ENCODE measurements at places on chromosomes 2 and 18.

GRCh38 chr18:44090453-44090852 is 590.2 kb upstream of the SETBP1 start:
- no peak for DNase-seq

DNA sequence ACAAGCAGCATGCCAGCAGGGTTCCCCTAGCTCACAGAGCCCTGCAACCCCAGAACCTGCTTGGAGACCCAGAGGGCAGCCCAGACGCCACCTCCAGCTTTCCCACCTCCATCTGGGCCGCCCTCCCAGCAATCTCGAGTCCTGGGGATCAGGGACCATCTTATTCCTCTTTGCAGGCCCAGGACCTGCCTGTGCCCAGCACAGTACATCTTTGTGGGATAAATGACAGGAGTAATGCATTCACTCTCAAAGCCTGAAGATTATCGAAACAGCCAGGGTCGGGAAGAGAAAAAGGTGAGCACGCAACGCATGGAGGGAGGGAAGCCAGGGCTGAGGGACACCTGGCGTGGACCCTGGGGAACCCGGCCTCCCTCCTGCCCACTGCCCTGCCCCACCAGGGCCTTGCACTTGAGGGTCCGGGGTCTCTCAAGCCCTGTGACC is 144.1 kb downstream of the NDUFA10 start:
- no peak for DNase-seq

- DNase-seq = no peak
These were observed 654.6 kb upstream of the LINC00305 start for GRCh38 chr18:64803471-64803870.

DNA sequence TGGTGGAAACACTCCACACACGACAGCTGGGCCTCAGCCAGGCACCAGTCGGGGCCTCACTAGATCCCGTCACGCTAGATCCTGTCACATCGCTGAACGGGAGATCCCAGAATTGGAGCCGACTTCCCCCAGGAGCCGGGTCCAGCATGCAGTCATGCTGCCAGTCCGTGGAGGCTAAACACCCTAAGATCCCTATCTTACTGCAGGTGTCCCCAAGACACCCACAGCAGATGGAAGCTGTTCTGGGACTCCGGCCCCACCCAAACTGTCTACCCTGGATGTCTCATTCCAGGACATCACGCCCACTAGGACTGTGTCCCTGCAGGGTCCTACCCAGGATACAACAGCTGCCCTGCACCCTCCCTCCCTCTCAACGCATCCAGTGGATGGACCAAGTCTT is 23.4 kb downstream of the ZNF516 start:
- peak; percentile 48 for DNase-seq

DNA sequence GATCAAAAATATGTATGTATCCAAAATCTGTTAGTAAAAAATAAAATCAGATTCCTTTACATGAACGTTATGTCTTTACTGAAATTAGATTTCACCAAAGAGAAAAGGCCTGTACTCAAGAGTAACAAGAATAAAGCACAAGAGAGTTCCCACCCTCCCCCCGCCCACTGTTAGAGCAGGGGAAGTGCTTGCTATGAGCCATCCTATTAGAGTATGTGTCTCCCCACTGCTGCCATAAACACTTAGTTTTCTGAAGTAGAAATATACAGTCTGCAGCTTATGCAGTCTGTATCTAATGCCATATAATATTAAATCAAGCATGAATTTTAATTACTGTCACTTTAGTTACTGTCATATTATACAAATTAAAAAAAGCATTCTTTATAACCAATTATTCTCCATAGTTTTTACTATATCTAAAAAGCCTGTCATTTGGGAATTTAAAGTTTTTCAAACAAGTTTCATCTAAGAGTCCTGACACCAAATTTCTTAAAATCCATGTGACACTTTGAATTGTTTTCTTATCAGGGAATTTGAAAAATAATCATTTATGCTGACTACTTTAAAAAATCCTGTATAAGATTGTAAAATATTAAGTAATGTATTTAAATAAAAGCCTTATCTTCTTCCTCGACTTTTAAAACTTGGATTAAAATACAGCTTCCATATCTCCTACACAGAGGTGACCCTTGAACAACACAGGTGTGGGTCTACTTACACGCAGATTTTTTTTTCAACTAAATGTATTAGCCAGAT is 51.8 kb upstream of the GPR75 start:
- DNase-seq = no peak

DNA sequence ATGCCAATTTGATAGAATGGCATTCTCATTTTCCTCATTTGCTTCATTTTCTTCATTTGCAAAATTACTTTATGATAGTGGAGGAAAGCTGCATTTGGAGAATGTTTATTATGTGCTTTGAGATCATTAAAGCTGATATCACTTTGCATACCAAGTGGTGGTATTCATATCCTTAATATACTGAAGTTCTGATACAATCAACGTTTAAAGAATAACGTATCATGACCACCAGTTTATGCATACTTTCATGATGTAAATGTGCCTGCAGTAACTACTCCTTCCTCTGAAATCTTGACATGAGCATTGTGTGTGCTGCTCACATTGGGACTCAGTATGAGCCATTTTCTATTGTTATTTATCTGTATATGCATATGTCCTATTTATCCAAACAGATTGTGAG is 302.1 kb downstream of the ARHGAP15 start:
- no peak for DNase-seq

DNA sequence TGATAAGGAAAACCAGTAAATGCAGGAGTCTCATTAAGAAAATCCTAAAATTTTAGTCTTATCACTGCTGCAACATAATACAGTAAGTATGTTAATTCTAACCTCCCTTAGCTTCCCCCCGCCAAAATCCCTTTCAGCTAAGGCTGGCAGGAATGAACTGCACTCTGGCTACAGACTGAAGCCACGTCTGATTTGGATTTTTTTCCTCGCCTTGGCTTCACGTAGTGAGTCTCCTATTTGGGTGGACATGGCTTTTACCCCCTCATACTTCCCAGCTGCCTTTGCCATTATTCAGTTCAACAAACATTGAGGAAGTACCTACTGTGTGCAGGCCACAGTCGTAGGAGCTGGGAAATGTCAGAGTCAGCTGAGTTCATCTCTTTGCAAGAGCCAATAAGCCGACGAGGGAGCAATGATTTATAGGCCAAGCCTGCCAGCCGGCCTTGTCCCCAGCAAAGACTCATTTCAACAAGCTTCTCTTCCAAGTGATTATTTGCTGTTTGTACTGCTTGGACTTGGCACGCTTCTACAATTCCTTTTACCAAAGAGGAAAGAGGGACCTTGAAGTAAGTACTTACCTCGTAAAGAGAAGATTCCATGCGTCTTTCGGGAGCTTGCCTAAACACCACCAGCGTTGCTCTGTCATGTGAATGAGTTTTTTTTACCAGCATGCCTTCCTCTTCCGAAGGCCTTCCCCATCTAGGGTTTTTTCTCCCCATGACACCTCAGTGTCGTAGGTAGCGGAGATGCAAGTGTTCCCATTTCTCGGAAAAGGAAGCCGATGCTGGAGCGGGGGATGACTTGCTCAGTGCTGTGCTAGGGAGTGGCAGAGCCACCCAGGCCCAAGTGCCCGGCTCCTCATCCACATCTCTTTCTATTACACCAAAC is 138.6 kb downstream of the KLHL29 start:
- DNase-seq = no peak

- DNase-seq = no peak
These were observed 304.3 kb upstream of the EPAS1 start for GRCh38 chr2:45992741-45993475.

- no peak for DNase-seq
These were observed 160.2 kb downstream of the DPP4 start for GRCh38 chr2:161913865-161914264.

DNA sequence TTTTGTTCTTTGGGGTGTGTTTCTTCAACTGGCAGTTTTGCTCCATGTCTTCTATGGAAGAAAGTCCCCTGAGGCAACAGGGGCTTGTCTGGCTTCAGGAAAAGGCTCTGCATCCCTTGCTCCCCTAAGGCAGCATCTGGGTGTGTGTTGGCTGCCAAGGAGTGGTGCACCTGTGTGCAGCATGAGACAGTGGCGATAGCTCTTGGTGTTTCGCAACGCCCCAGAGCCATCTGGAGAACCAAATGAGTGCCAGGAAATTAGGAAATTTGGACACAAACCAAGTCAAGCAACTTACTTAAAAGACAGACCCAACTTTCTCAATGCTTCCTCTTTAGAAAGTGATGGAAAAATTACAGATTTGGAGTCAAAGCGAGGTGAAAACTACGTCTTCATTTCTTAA is 1044.4 kb upstream of the CNTNAP5 start:
- no peak for DNase-seq

DNA sequence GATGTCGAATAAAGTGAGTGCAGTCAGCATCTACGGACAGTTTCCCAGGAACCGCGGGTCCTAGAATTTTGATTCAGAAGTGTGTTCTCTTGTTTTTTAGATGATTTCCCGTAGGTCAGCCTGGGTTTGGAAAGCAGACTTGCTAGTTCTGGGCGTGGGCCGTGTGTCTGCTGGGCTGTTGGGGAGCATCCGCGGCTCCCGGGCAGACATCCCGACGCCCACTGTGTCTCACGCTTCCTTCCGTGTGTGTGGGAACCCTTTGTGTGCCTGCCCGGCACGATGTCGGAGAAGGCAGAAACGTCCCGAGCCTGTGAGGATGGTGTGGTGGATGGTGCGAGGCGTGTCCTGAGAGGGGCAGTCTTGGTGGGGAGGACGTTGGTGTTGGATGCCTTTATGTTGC is 18.4 kb downstream of the CTDP1 start:
- DNase-seq = no peak

DNA sequence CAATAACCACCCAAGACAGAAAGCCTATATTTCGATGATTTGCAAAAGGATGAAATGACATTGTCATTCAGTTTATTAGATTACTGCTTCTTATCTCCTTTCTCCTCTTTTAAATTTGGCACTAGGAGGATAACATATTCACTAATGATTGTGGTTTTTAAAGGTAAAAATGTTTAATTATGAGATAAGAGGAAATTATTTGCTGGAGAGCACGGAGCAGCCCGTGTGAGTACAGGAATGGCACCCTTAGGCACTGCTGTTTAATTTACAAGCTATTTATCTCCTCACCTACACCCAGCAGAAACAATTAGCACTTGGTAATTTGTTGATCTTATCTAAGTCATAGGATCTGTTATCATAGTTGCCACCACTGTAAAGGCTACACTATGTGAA is 87.4 kb upstream of the SP3 start:
- no peak for DNase-seq

DNA sequence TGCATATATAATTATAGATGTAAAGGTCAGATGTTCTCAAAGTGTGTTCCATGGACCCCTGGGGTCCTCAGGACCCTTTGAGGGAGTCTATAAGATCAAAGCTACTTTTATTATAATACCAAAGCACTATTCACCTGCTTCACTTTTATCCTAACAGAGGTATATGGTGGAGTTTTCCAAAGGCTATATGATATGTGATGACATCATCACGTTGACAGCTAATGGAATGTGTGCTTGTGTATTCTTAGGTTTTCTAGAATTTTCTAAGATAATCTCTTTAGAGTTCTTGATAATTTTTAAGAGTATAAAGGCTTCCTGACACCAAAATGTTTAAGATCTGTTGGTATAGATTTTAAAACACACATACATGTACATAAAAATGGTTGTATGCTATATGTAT is 10.4 kb upstream of the ALK start:
- DNase-seq = no peak

DNA sequence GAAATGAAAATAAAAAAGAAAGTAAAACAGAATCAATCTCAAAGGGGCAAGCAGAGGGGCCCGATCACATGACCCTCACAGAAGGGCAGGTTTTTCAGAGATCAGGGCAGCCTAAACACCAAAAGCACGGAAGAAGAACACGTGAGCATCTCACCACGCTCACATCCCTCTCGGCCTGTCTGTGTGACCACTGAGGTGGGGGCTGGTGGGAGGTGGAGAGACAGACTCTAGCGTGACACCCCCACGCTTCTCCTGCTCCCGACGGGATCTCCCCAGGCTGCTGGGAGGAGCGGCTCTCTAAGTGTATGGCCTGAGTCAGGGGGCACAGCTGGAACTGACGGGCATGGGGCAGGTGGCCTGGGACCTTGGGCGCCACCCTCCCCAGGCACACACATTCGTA is 23.5 kb upstream of the MTERF4 start:
- DNase-seq = peak; percentile 68

DNA sequence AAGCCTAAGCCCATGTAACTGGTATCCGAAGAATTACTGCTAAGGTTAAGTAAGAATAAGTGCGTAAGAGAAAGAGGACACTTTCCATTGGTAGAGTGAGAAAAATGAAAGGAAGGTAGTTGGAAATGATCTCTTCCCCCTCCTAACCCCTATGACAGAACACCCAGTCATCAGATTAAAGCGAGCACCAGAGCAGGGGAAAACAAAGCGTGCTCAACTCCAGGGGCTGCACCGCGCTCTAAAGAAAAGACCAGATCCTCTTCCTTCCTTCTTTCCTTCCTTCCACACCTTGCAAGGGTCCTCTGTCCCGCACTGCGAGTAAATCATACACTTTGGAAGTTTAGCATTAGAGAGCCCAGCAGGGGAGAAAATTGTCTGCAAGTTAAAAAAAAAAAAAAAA is 971 bp upstream of the CDH7 start:
- DNase-seq = no peak

- DNase-seq = no peak
These were observed 15.8 kb downstream of the PTPN18 start for GRCh38 chr2:130371723-130372054.

DNA sequence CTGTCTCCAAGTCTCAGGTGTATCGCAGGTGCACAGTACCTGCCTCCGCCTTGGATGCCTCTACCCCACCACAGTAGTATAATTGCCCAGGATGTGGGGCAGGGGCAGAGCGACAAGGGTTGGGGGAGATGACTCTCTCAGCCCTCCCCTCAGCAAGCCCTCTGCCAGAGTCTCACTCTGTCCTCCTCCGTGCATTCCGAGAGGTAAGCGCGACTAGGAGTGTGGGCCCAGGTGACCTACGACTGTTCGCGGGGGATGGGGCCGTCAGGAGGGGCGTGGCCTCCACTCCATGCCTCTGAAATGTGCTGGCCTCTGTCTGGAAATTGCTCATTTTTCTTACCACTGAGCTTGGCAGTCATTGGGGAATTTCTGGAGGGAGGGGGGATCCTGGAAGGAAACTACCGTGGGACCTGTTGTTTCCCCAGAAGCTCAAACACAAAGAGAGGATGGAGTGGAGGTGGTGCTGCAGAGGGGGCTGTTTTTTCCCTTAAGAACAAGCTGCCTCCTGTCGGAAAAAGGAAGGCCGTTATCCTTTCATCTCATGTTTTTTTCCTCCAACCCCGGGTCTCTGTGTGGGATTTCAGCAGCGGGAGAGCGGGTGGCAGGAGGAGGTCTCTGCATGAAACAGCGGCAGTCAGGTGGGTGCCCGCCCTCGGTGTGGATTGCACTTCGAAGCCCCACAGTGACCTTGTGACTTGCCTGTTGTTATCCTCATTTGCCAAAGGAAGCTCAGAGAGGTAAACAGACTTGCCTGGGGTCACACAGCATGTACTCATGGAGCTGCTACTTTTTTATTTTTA is 13.0 kb upstream of the RALB start:
- no peak for DNase-seq

- DNase-seq = no peak
These were observed 793 bp downstream of the ZNF236 start for GRCh38 chr18:76823161-76823538.
